Activated CD4-positive, alpha-beta memory T cell treated with anti-CD3 and anti-CD28 coated beads for 36 hours (primary cell): ENCODE measurements at places on chromosomes 11 and 22.
A peak's percentile ranks its signal among the peaks of the same experiment; 100 is the strongest.

DNA sequence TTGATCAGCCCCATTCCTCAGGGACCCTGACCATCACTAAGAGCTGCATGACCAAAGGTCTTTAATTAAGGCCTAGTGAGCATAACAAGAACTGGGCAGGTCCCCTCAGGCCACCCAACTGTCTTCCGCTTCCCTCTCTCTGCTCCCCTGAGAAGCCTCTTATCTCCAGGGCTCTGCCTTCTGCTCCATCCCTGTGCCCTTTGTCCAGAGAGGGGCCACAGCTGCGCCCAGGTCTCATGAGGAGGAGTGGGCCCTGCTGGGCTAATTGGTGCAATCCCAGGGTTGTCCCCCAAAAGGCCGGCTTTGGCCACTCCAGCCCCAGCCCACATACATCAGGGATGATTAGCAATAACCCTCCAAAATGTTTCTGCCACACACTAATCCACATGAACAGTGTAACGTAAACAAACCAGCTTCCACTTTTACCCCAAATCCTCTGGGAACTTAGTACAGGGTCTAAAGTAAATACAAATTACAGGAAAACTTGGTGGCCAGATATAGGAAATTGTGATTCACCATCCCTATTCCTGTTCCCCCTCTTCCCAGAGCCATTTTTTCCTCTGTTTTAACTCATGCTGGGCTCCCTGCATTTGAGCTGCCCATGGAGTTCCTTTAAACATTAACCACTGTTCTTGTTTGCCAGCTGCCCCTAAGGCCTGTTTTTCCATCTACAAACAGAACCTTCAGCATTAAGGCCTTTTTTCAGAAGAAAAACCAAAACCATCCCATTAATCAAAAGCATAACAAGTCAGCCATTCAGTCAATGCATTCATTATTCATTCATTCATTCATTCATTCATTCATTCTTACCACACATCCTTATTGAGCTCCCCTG lies 34.6 kb upstream of the CAVIN3 start:
- no peak overlapping the region for H3K4me3 ChIP-seq
- H3K4me1 ChIP-seq: peaks cover 44% of the 10 kb centered on the region
- no peaks in the 10 kb centered on the region for H3K36me3 ChIP-seq
- no peaks in the 10 kb centered on the region for H3K27me3 ChIP-seq
- no peak for DNase-seq
- H3K27ac ChIP-seq: no peak overlapping the region

- no peaks in the 10 kb centered on the region for H3K36me3 ChIP-seq
- H3K27me3 ChIP-seq: peaks cover 2% of the 10 kb centered on the region
- DNase-seq: no peak
- H3K27ac ChIP-seq: no peak overlapping the region
- no peak overlapping the region for H3K4me3 ChIP-seq
- peaks cover 4% of the 10 kb centered on the region for H3K4me1 ChIP-seq
Observed at GRCh38 chr11:8828046-8828445, 82.9 kb upstream of the AKIP1 start.

DNA sequence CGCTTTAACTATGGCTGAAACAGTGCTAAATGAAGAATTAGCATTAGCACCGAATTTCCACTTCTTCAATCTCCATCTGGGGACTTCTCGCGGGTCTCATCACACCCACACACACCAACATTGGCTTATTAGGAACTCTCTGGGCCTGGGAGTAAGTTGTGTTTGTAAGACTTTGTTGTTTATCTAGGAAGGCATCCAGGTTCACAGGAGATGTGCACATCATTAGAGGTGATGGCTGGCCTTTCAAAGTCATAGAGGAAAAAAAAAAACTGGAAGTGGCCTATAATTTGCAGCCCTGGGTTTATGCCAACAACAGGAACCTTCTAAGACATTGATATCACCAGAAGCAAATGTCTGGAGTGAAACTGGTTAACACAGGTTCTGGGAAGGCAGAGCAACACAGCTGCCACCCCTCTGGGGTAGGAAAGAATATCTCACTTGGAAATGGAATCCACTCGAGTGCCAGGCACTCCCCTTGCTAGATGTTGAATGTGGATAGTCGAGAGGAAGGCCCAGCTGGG lies 84.5 kb downstream of the TRAF6 start:
- DNase-seq: no peak
- peak overlapping the region; percentile 40 for H3K27ac ChIP-seq
- H3K36me3 ChIP-seq: peaks cover 31% of the 10 kb centered on the region
- H3K27me3 ChIP-seq: no peaks in the 10 kb centered on the region
- H3K4me1 ChIP-seq: peaks cover 55% of the 10 kb centered on the region

- no peaks in the 10 kb centered on the region for H3K4me1 ChIP-seq
- H3K36me3 ChIP-seq: no peaks in the 10 kb centered on the region
- H3K4me3 ChIP-seq: no peak overlapping the region
- no peak overlapping the region for H3K27ac ChIP-seq
- H3K27me3 ChIP-seq: peaks cover 9% of the 10 kb centered on the region
Observed at GRCh38 chr22:43393132-43393843, 18.5 kb upstream of the MPPED1 start.

DNA sequence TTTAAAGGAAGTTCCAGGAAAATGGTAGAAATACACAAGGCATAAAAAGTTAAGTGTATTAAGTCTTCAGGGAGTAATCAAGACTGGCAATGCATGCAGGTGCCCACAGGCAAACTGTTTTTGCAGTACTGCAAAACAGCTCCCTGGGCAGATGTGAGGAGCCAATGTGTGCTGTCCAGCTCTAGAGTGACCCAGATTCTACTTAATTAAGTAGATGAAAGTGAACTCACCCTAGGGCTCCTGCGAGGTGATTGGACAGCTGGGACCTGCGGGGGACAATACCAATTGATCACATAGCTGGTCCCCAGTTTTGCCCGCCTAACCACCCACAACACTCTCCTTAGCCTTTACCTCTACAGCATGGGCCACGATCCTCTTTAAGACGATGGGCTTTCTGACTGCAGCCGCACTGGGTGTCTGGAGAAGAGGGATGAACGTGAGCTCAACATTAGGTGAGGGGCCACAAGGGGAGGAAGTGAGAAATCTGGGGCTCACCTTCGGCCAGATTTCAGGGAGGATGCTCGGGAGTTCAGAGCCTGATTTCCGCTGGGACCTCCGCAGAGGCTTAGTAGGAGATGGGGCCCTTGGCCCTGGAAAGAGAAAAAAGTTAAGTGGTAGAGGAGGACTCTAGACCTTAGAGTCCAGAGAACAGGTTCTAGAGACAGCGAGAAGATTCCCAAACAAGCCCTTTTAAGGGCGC lies 556 bp downstream of the CDCA5 start:
- peaks cover 57% of the 10 kb centered on the region for H3K36me3 ChIP-seq
- peaks cover 43% of the 10 kb centered on the region for H3K4me1 ChIP-seq
- peak overlapping the region; percentile 99 for H3K4me3 ChIP-seq
- H3K27me3 ChIP-seq: no peaks in the 10 kb centered on the region

DNA sequence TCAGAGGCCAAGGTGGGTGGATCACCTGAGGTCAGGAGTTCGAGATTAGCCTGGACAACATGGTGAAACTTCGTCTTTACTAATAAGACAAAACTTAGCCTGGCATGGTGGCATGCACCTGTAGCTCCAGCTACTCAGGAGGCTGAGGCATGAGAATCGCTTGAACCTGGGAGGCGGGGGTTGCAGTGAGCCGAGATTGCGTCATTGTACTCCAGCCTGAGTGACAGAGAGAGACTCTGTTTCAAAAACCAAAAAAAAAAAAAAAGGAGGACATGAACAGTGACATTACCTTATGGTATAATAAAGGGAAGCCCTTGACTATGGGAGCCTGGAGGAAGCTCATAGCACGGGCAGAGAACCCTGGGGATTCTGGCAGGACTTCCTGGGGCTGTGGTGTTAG lies 16.5 kb upstream of the PLEKHB1 start:
- no peak overlapping the region for H3K27ac ChIP-seq
- H3K4me3 ChIP-seq: no peak overlapping the region
- no peaks in the 10 kb centered on the region for H3K27me3 ChIP-seq

- H3K27me3 ChIP-seq: peaks cover 38% of the 10 kb centered on the region
- no peak overlapping the region for H3K4me3 ChIP-seq
- H3K36me3 ChIP-seq: no peaks in the 10 kb centered on the region
- no peak for DNase-seq
- no peaks in the 10 kb centered on the region for H3K4me1 ChIP-seq
Observed at GRCh38 chr11:13120691-13121090, 111.6 kb downstream of the RASSF10 start.

GRCh38 chr22:37547251-37547741 lies 13.0 kb upstream of the CDC42EP1 start:
- no peak overlapping the region for H3K4me3 ChIP-seq
- H3K36me3 ChIP-seq: no peaks in the 10 kb centered on the region
- H3K4me1 ChIP-seq: peaks cover 9% of the 10 kb centered on the region
- DNase-seq: no peak
- H3K27ac ChIP-seq: no peak overlapping the region

- H3K27me3 ChIP-seq: no peaks in the 10 kb centered on the region
- H3K4me1 ChIP-seq: peaks cover 39% of the 10 kb centered on the region
- peak; percentile 46 for DNase-seq
- H3K27ac ChIP-seq: peak overlapping the region; percentile 82
- no peak overlapping the region for H3K4me3 ChIP-seq
- H3K36me3 ChIP-seq: peaks cover 13% of the 10 kb centered on the region
Observed at GRCh38 chr22:41822317-41823057, 10.4 kb upstream of the SREBF2 start.

DNA sequence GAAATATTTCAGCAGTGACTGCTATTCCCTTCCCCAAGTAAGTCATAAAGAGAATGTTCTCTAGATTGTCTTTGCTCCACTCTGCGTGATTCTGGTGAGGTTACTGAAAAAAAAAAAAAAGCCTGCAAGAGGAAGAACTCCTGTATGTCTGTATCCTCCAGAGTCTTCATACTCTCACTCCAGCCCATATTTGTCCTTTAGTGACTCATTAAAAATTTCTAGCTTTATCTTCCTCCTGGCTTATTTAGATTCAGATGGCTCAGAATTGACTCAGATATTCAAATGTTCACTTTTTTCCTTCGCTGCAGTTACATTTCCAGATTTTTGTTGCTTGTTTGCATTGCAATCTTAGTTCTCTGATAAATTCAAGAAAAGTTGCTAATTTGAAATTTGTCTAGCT lies 76.3 kb upstream of the CNTN5 start:
- H3K4me3 ChIP-seq: no peak overlapping the region
- no peaks in the 10 kb centered on the region for H3K27me3 ChIP-seq
- no peak overlapping the region for H3K27ac ChIP-seq
- H3K4me1 ChIP-seq: no peaks in the 10 kb centered on the region
- no peak for DNase-seq

- peak; percentile 56 for DNase-seq
- H3K4me3 ChIP-seq: no peak overlapping the region
- peak overlapping the region; percentile 40 for H3K27ac ChIP-seq
- peaks cover 11% of the 10 kb centered on the region for H3K36me3 ChIP-seq
- peaks cover 21% of the 10 kb centered on the region for H3K4me1 ChIP-seq
Observed at GRCh38 chr11:126332221-126332711, 23.2 kb upstream of the ST3GAL4 start.

GRCh38 chr22:35866651-35867050 lies 149.0 kb downstream of the APOL5 start:
- DNase-seq: no peak
- no peaks in the 10 kb centered on the region for H3K4me1 ChIP-seq
- H3K27ac ChIP-seq: no peak overlapping the region
- no peak overlapping the region for H3K4me3 ChIP-seq

GRCh38 chr11:93081694-93082093 lies 112.2 kb downstream of the MTNR1B start:
- no peak overlapping the region for H3K27ac ChIP-seq
- H3K36me3 ChIP-seq: no peaks in the 10 kb centered on the region
- no peak for DNase-seq

- H3K4me1 ChIP-seq: no peaks in the 10 kb centered on the region
- no peaks in the 10 kb centered on the region for H3K36me3 ChIP-seq
- H3K4me3 ChIP-seq: no peak overlapping the region
Observed at GRCh38 chr11:113634940-113635575, 71.0 kb downstream of the TMPRSS5 start.

DNA sequence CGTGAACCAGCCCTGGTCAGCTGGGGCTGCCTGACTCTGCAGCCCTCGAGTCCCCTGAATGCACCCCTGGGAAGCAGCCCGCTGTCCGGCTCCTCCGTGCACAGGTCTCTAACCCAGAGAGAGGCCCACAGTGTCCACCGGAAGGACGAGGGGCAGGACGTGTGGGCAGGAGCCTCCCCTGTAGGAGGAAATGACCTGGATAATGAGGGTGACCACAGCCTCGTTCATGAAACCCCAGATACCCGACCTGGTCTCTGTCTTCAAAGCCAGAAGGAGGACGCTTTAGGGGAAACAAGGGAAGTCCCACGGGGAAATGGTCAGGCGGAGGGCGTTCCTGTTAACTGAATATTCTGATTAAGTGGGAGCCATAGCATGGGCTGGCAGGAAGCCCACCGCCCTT lies 23.3 kb downstream of the LIF start:
- peaks cover 70% of the 10 kb centered on the region for H3K4me1 ChIP-seq
- H3K27me3 ChIP-seq: no peaks in the 10 kb centered on the region
- H3K4me3 ChIP-seq: no peak overlapping the region
- H3K27ac ChIP-seq: no peak overlapping the region

DNA sequence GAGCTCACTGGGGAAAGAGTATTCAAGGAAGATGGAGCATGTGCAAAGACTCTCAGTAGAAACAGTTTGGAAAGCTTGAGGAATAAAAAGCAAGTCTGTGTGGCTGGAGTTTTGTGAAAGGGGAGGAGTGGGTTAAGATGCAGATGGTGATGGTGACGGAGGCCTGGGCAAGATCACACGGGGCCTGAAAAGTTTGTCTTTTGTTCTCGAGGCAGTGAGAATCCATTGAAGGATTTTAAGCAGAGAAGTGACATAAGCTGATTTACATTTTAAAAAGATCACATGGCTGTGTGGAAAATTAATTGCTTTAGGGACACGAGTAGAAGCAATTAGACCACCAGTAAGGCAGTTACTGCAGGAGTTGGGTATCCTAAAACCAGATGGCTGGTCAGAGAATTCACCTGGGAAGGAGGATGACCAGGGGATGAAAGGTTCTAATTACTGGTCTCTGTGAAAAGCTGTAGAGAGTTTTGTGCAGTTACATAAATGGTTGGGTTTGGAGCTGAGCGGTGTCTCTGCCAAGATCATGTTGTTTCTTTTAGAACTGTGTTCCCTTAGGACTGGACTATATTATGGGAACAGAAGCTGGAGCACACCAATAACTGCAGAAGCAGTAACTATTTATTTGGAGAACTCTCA lies 7.1 kb downstream of the RRP8 start:
- H3K4me3 ChIP-seq: no peak overlapping the region
- H3K4me1 ChIP-seq: peaks cover 37% of the 10 kb centered on the region
- no peaks in the 10 kb centered on the region for H3K27me3 ChIP-seq

DNA sequence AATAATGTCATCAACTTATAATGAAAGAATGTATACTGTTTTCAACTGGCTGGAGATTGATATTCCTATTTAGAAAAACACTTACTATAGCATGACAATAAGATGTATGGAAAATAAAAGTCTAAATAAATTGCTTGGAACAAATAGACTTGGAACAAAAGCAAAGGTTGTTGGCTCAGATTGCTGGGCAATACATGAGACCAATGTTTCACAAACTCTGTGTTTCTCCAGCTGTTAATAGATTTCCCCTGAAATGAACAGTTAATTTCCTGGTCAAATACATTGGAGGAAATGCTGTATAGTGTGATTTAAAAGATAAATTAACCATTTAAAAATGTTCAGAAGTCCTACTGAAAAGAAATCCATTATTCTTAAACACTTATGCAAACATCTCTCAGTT lies 40.1 kb upstream of the CTSC start:
- no peak for DNase-seq
- H3K27me3 ChIP-seq: no peaks in the 10 kb centered on the region
- no peak overlapping the region for H3K27ac ChIP-seq
- no peaks in the 10 kb centered on the region for H3K4me1 ChIP-seq
- H3K4me3 ChIP-seq: no peak overlapping the region
